ENCODE measurements at places on chromosomes 6 and 20. TPM values are rescaled to one million over a fixed set of nuclear protein-coding genes. Genes with fewer than 3 reads are reported as not detected.
A peak's percentile ranks its signal among the peaks of the same experiment; 100 is the strongest.

DNA sequence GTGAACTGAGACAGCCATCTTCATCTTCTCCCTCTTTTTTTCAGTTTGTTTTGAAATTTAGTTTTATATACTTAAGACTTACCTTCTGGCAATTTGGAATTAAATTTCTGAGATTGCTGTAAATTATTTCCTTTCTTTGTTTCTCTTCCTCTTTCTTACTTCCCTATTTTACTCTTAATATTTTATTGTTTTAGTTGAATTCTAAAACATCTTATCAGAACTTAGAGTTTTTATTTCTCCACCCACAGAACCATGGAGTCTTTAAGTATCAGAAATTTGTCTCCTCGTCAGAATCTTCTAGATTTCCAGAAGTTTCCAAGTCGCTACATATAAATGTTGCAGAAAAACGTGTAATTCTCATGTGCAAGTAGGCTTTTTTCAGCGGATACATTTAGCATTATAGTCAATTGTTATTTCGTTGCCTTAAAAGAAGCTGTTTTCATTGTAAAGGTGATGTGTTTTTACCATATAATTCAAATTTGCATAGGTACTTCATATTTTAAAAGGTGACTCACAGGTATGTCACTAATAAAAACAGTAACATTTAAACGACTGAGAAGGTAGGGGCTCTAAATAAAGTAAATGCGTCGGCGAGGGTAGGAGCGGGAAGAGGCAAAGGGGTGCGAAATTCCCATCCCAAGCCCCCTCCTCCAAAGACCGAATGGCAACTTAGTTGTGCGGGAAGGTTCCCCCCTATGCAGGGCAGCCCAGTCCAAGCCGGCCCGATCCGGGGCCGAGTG is 866 bp upstream of the MYO6 start:
- peaks cover 14% of the 10 kb centered on the region for H3K4me1 ChIP-seq
- H3K4me3 ChIP-seq, result peak overlapping the region; percentile 87
- no peak overlapping the region for H3K27ac ChIP-seq

HSPA1L gene
- 1.5 TPM for total RNA-seq

DNA sequence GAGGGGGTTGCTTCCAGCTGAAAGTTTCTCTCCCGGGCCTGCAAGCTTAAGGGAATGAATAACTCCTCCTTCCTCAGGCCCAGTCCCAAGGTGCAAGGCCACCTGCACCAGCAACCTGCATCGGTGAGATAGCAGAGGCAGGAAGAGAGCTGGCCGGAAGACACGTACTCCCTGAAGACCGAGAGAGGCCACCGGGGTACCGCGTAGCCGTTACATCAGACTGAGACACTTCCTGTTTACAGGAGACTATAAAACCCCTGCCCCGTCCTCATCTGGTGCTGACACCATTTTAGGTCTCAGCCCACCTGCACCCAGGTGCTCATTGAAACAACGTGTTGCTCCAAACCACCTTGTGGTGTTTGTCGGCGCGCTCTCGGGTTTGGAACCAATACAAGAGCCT is 60.5 kb upstream of the PRND start:
- H3K4me1 ChIP-seq, result peaks cover 9% of the 10 kb centered on the region
- DNase-seq, result no peak
- no peak overlapping the region for H3K4me3 ChIP-seq
- no peak overlapping the region for H3K27ac ChIP-seq
- H3K36me3 ChIP-seq, result no peaks in the 10 kb centered on the region

DNA sequence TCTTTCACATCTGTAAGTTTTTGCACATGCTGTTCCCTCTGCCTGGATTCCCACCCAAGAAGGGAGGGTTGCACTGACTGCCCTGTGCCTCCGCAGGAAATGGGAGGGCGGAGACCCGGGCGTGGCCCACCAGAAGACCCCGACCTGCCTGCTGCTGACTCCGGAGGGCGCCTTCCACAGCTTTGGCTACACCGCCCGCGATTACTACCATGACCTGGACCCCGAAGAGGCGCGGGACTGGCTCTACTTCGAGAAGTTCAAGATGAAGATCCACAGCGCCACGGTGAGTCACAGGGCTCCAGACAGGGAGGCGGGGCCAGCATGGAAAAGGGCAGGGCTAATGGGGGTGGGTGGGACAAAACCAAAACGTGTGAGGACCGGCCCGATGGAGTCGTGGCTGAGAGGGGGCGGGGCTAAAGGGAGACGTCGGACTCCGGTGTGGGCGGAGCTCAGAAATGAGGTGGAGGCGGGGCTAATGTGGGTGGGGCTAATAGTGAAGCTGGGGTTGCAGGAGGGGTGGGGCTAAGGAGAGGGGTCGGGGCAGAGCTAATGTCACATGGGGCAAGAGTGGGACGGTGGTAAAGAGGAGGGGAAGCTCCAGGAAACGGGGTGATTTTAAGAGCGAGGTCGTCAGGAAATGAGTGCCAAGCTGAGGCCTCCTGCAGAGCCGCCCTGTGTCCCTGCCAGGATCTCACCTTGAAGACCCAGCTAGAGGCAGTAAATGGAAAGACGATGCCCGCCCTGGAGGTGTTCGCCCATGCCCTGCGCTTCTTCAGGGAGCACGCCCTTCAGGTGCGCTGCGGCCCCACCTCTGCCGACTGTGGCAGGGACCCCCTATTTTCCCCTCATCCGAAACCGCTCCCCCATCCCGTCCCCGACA is 12.6 kb downstream of the HSPA12B start:
- H3K4me1 ChIP-seq, result peaks cover 16% of the 10 kb centered on the region
- H3K27me3 ChIP-seq, result peaks cover 55% of the 10 kb centered on the region
- H3K36me3 ChIP-seq, result no peaks in the 10 kb centered on the region
- peak overlapping the region; percentile 45 for H3K4me3 ChIP-seq
- peak; percentile 69 for DNase-seq
- H3K27ac ChIP-seq, result peak overlapping the region; percentile 39

DNA sequence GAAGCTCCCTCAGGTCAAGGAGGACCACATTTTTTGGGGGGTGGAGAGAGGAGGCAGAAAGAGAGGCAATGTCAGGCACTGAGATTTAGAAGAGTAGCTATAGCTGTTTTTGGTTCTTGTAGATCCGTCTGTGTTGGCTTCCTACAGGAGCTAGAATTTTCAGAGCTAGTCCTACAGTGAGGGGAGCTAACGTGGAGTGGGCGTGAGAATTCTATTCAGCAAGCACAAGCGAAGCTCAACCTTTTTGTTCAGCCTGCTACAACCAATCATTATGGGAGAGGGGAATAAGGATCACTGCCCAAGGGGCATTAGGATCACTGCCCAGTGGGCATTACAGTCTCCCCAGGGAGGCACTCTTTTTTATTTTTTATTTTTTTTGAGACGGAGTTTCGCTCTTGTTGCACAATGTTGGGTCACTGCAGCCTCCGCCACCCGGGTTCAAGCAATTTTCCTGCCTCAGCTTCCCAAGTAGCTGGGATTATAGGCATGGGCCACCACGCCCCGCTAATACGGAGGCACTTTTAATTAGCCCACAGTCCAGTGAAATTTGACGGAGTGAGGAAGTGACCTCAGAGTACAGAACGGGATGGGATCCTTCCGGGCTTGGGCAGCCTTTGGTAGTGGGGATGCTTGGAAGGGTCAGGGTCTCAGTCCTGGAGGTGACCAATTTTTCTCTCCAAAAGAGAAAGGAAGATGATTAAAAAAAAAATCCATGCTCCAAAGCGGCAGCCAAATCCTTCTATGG is 1.1 kb upstream of the PANK2 start:
- DNase-seq, result no peak
- H3K4me1 ChIP-seq, result peaks cover 48% of the 10 kb centered on the region
- H3K4me3 ChIP-seq, result peak overlapping the region; percentile 96

DNA sequence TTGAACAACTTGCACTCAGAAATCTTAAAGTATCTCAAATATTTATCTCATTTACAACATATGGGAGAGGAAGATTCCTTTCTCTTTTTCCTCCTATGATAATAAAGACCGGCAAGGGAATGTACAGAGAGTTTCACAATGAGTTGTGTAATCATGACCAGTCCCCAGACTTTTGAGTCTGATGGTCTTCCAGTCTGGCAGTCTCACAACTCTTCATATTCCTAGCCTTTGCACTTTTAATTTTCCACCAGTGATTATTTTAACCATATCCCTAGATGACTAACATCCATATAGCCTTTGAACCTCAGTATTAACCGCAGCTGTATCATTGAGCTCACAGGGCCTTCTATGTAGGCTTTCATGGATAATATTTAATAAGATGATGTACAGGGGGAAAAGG is 278.5 kb downstream of the KHDC1L start:
- H3K27ac ChIP-seq, result no peak overlapping the region
- H3K4me3 ChIP-seq, result no peak overlapping the region
- H3K4me1 ChIP-seq, result no peaks in the 10 kb centered on the region
- H3K27me3 ChIP-seq, result no peaks in the 10 kb centered on the region
- DNase-seq, result no peak

TNFRSF21 gene
- 16.4 TPM for total RNA-seq

SGK2 gene
- total RNA-seq, result 1.6 TPM

DNA sequence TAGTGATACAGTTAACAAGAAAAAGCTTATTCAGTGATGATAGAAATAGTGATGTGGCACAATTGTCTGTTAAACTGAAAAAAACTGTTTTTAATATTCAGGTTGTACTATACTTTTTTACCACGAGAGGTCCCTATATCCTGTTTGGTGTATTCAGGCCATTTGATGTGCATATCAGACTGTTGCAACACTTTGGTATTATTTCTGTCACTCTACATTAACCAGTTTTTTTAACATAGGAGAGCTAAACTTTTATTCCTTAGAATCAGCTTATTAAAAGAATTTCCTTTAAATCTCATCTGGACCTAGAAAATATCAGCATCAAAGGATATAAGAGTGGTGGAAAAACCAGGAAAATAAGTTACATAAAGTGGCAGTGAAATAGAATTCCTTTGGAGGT is 36.8 kb downstream of the TSPYL4 start:
- no peak overlapping the region for H3K4me3 ChIP-seq
- no peak overlapping the region for H3K27ac ChIP-seq
- no peaks in the 10 kb centered on the region for H3K36me3 ChIP-seq
- no peaks in the 10 kb centered on the region for H3K27me3 ChIP-seq
- no peak for DNase-seq

ANGPT4 gene
- 0.07 TPM for total RNA-seq

- no peak overlapping the region for H3K4me3 ChIP-seq
- no peaks in the 10 kb centered on the region for H3K4me1 ChIP-seq
- no peak for DNase-seq
- H3K27me3 ChIP-seq, result no peaks in the 10 kb centered on the region
- no peak overlapping the region for H3K27ac ChIP-seq
Observed at GRCh38 chr6:156379392-156380289, 397.5 kb upstream of the ARID1B start.

GRCh38 chr6:149045404-149045803 is 272.1 kb upstream of the TAB2 start:
- H3K4me3 ChIP-seq, result no peak overlapping the region
- peaks cover 2% of the 10 kb centered on the region for H3K36me3 ChIP-seq
- no peak for DNase-seq
- no peaks in the 10 kb centered on the region for H3K27me3 ChIP-seq
- no peaks in the 10 kb centered on the region for H3K4me1 ChIP-seq

GRCh38 chr6:157881342-157881741 is 58.3 kb downstream of the SNX9 start:
- peaks cover 22% of the 10 kb centered on the region for H3K4me1 ChIP-seq
- H3K36me3 ChIP-seq, result peaks cover 18% of the 10 kb centered on the region
- no peak overlapping the region for H3K27ac ChIP-seq
- no peak for DNase-seq
- no peaks in the 10 kb centered on the region for H3K27me3 ChIP-seq
- no peak overlapping the region for H3K4me3 ChIP-seq

DAAM2 gene
- total RNA-seq, result 17.6 TPM

GRCh38 chr6:157455731-157456523 is 74.9 kb downstream of the ZDHHC14 start:
- peak; percentile 33 for DNase-seq

- H3K27me3 ChIP-seq, result no peaks in the 10 kb centered on the region
- no peak overlapping the region for H3K27ac ChIP-seq
- H3K4me3 ChIP-seq, result no peak overlapping the region
- H3K36me3 ChIP-seq, result no peaks in the 10 kb centered on the region
- no peak for DNase-seq
Observed at GRCh38 chr6:119501798-119502483, 152.4 kb upstream of the MAN1A1 start.

DNA sequence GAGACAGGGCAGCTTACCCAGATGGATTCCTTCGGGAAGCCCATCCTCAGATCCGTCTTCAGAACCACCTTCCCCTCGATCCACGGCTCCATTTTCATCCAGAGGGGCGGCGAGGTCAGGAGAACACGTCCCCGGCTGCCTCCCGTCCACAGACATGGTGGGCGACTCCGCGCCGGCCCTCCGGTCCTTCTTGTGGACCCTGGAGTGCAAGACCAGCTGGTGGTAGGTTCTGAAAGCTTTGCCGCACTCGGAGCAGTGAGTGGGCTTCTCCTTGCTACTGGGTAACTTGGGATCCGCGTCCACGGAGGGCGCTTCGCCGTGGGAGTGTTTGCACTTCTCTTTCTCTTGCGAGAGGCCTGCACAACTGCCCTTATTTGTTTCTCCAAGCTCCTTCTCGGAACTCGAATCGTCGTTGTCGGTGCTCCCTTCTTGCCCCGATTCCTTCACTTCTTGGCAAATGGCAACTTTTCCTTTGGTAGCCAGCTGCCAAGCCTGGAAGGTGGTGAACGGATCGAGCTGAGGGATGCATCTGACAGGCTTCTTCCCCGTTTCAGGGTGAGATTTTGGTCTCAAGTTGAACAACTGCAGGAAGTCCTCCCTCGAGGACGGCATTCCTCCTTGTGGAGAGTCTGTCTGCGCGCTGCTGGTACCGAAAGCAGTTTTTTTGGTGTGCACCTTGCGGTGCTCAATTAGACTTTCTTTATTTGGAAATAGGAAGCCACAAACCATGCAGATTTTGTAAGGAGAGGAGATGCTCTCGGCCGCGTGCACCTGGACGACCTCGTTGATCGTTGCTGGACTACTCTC is 12.0 kb downstream of the ZNF217 start:
- H3K27ac ChIP-seq, result no peak overlapping the region
- DNase-seq, result no peak
- no peak overlapping the region for H3K4me3 ChIP-seq
- peaks cover 16% of the 10 kb centered on the region for H3K36me3 ChIP-seq
- H3K4me1 ChIP-seq, result peaks cover 68% of the 10 kb centered on the region
- H3K27me3 ChIP-seq, result no peaks in the 10 kb centered on the region

PRDM1 gene
- 1.7 TPM for total RNA-seq

GRCh38 chr20:17652411-17652810 is 29.6 kb downstream of the RRBP1 start:
- peaks cover 28% of the 10 kb centered on the region for H3K4me1 ChIP-seq
- DNase-seq, result no peak
- H3K27me3 ChIP-seq, result no peaks in the 10 kb centered on the region
- peaks cover 5% of the 10 kb centered on the region for H3K36me3 ChIP-seq
- H3K4me3 ChIP-seq, result no peak overlapping the region

DNA sequence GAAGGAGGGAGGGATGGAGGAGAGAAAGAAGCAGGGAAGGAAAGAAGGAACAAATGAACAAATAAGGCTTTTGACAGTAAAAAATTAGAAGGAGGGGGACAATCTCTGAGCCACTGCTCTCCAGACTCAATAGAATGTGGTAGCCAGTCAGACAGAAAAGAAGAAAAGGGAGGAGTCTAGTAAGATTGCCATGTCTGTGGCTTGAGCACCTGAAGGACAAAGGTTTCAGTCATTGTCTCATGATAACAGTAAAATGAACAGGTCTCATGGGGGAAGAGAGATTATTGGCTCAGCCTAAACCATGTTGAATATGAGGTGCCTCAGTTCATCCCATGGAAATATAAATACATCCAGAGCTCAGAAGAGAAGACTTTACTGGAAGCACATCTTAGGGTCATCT is 14.0 kb upstream of the LOC128125822 start:
- H3K27me3 ChIP-seq, result peaks cover 21% of the 10 kb centered on the region
- no peak for DNase-seq
- no peaks in the 10 kb centered on the region for H3K4me1 ChIP-seq
- H3K36me3 ChIP-seq, result no peaks in the 10 kb centered on the region
- no peak overlapping the region for H3K4me3 ChIP-seq

Data from neural crest cell (in vitro differentiated cells).